Breast epithelium (tissue), 4 donors: ENCODE measurements at places on chromosomes 5 and 9.

- no peak for DNase-seq
These were observed 104.8 kb downstream of the SEC61B start for GRCh38 chr9:99326917-99327189.

DNA sequence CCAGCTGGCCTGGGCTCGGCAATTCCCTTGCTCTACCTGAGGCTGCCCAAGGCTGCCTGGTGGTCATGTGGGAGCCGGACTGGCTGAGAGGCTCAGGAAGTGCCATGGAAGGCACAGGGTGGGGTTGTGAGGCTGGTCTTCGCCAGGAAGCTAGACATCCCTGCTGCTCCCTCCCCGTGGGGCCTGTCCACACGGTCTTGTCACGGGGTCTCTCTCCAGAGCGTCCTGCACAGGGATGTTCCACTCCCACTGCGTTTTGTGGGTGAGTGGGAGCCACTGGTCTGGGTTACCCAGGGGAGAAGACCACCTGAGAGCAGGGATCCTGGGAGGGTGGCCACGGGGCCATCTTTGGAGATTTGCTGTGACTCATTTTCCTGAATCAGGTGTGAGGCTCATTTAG is 11.6 kb downstream of the GADD45G start:
- no peak for DNase-seq

GRCh38 chr9:80082213-80082612 is 510.4 kb downstream of the TLE4 start:
- DNase-seq, result no peak

DNA sequence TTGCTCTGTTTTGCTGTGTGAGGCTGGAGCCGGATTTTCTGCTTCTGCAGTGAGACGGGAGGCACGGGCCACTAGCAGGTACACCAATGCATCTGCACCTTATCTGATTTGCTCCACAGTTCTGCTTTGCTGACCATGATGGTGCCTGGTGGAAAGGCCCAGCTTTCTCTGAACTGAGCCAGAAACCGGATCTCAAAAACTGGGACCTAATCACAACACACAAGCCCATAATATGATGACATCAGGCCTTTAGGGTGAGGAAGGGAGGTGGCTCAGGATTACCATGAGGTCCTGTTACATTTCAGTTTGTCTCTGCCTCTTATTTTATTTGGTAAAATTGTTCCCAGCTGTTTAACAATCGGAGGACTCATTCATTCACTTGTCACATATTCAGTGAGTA is 49.8 kb downstream of the FGF1 start:
- no peak for DNase-seq

DNA sequence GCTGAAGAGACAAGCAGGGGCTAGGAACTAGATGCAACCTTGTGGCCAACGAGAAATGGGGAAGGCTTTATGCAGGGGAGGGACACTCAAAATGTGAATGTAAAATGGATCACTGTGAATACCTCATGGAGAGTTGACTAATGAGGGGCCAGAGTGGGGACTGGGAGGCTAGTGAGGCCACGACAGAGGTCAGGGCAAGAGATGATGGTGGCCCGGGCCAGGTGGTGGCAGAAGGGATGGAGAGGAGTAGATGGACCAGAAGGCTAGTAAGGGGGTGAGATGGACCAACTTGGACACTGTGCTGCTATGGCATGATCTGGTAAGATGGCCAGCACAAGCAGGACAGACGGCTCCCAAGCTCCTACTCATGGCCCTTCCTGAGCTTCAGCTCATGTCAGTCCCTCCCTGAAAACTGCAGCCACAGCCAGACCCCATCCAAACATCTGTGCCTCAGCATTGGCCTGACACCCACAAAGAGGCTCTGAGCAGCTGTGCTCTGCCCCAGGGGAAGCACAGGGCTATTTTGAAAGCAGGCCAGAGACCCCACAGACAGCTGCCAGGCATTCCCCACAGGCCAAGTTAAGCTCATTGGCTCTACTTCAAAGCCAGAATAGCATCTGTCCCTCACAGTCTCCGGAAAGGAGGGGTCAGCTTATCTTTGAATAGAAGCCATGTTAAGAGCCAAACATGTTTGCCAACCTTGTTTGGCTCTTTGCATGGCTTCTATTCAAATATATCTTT is 22.1 kb downstream of the P4HA2 start:
- DNase-seq, result no peak

- no peak for DNase-seq
These were observed 489.5 kb upstream of the EDIL3 start for GRCh38 chr5:84874196-84874595.

- DNase-seq, result no peak
These were observed 12.4 kb upstream of the TENT4A start for GRCh38 chr5:6700685-6701355.

DNA sequence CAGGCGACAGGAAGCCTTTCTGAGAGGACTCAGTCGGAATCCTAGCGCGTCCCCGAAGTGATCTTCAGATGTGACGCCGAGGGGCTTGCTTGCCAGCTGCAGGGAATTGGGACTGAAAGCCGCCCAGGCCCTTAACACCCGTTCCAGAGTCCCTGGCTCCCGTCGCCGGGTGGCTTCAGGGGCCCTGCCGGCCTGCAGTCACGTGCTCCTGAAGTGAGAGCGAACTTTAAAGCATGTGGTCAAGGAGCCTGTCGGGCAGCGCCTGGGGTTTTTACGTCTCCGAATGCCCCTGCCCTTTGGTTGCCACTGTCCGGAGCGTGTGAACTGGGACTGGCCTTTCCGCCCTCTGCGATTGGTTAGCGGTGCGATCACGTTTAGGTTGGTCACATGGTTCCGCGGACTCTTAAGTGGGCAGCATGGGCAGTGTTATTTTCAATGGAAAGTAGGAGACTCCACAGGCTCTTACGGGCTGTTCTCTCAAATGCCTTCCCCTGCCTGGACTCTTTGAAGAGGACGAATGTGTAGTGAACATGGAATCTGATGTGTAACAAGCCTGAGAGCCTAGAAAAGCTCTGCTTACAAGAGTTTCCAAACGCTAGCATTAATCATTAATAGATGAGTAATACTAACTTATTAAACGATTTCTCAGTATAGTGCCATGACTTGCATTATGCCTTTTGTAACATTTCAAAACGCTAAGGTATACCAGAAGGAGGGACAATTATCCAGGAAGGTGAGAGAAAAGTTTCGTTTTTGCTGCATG is 1.9 kb downstream of the VLDLR start:
- peak; percentile 19 for DNase-seq

DNA sequence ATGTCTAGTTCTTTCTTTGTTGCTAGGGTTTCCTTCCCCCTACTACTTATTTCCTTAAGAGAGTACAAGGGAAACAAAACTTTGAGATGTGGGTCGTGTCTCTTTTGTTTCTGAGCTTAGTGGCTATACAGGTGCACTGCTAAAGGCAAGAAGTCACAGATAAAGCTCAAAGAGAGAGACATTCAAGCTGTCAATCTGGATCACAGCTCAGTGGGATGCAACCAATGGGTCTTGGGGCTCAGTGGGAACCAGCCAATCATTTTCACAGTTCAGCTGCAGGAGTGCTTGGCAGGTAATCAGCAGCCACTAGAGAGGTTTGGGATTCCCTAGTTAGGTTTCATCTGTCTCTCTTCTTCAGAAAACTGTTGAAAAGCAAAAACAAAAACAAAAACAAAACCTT is 135.4 kb upstream of the SGCD start:
- no peak for DNase-seq

- no peak for DNase-seq
These were observed 47.4 kb downstream of the CYSTM1 start for GRCh38 chr5:140222416-140222815.

GRCh38 chr5:127335381-127335780 is 44.8 kb downstream of the MEGF10 start:
- no peak for DNase-seq
